Neuronal stem cell (in vitro differentiated cells): ENCODE measurements at places on chromosomes 3 and 15.

DNA sequence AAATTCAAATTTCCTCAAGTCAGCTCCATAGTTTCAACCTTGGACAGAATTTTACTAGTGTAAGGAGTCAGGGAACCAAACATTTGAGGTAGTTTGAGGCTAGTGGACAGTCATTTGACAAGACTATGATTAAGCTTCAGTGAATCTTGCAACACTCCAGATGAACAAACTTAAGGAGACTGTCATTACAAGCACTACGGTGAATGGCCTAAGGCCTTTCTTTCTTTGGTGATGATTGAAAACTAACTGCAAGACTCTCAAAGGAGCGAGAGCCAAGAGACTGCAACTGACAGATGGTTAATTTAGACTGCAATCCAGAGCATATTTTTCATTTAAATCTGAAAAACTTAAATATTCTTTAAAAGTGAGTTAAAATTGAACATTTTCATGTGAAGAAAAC is 272.3 kb upstream of the NECTIN3 start:
- no peak for DNase-seq

- no peak for DNase-seq
These were observed 2.1 kb upstream of the SRPRB start for GRCh38 chr3:133803469-133803868.

DNA sequence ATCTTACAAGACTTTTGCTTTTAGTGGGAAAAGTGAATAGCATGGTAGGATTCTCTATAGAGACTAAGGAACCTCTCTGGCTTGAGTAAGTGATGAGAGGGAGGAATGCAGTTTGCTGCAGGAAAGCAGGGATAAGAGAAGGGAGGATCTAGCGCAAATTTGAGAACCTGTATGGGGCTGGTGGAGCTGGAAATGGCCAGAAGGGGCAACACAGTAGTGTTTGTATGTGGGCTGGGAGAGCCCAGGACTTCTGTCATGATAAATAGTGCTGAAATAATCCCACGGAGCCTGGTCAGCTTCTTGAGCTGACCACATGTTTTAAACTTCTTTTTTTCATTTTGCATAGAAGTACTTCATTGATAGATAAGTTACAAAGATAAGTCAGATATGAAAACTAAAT is 11.2 kb upstream of the SHC4 start:
- no peak for DNase-seq

GRCh38 chr15:92467245-92467644 is 73.6 kb downstream of the ST8SIA2 start:
- DNase-seq: no peak

GRCh38 chr3:59267021-59267420 is 217.2 kb upstream of the CFAP20DC start:
- no peak for DNase-seq

DNA sequence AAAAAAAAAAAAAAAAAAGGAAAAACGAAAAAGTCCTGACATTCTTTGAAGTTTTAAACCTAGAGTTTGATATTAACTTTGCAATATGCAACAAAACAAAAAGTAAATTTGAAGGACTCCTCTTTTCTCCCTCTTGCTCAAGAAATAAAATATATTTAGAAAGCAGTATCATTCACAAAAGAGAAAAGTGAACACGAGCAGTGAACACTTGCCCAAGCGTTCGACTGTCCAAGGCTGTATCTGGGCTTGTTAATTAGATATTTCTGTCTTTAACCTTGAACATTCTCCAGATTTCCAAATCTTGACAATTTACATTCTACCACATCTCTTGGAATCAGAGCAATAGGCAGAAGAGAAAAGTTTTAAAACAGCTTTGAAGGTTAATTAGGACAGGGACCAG is 357.7 kb downstream of the TIGIT start:
- DNase-seq: no peak
